Spleen (tissue), 13 donors: ENCODE measurements at places on chromosomes 16 and 17. TPM values are rescaled to one million over a fixed set of nuclear protein-coding genes. Genes with fewer than 3 reads are reported as not detected.

The HAP1 gene
- total RNA-seq: 1.7 TPM

The CCDC144A gene
- 11.8 TPM for total RNA-seq

The HAS3 gene
- total RNA-seq: 0.52 TPM

The CD300E gene
- total RNA-seq: 6.4 TPM

The EFCAB13 gene
- 14.0 TPM for total RNA-seq

The SCNN1B gene
- 3.5 TPM for total RNA-seq

The ADORA2B gene
- total RNA-seq: 1.1 TPM

The ZNF19 gene
- 7.0 TPM for total RNA-seq

The TBX6 gene
- total RNA-seq: 0.66 TPM

The DPEP1 gene
- 9.1 TPM for total RNA-seq
